Activated gamma-delta T cell treated with Interleukin-2 at 50 U/mL for 16 hours (primary cell): ENCODE measurements at places on chromosomes 11 and 22.

GRCh38 chr11:119699227-119699626, 29.8 kb downstream of the NECTIN1 start:
- no peak for DNase-seq

- DNase-seq = no peak
Observed at GRCh38 chr11:47280099-47280498, 10.2 kb downstream of the MADD start.

- DNase-seq = no peak
Observed at GRCh38 chr11:44157019-44157418, 61.5 kb downstream of the EXT2 start.

DNA sequence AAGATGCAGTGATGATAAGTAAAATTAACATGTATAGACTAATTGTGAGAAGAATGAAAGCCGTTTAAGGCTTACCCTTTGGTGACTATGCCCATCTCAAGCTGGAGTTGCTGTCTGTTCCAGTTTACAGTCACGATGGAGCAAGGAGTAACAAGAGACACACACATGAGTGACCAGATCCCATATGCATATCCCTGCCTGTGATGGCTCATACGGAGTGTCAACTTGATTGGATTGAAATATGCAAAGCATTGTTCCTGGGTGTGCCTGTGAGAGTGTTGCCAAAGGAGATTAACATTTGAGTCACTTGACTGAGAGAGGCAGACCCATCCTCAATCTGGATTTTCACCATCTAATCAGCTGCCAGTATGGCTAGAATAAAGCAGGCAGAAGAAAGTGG, 786.8 kb downstream of the FAM181B start:
- no peak for DNase-seq

GRCh38 chr22:26894766-26895485, 237.5 kb downstream of the MIAT start:
- no peak for DNase-seq

- peak; percentile 72 for DNase-seq
Observed at GRCh38 chr11:118911880-118912741, 13.6 kb downstream of the BCL9L start.

- no peak for DNase-seq
Observed at GRCh38 chr22:24028533-24028932, 17.4 kb downstream of the CABIN1 start.

- no peak for DNase-seq
Observed at GRCh38 chr11:120208777-120209176, 2.1 kb upstream of the OAF start.

GRCh38 chr22:37643225-37643847, 3.9 kb downstream of the SH3BP1 start:
- peak; percentile 88 for DNase-seq
